Pons (tissue), 1 donor: ENCODE measurements at places on chromosomes 12 and 14.

GRCh38 chr12:98514982-98515286 is 456 bp upstream of the TMPO start:
- DNase-seq: no peak

DNA sequence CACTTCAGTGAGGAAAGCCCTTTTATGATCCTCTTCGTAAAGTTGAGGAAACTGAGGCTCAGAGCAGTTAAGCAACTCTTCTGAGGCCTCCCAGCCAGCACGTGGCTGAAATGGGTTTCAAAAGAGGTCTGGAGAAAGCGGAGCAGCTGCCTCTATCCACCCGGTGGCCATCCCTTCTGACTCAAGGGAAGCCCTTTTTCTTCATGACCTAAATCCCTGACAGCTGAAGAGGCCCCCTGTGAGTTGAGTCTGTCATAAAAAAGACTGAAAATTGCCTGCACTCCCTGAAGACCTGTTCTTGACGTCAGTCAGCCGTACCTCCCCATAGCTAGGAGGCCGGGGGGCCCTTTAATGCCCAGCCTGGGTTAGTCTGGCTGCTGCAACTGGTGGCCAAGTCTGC is 10.7 kb downstream of the CMKLR1 start:
- no peak for DNase-seq

GRCh38 chr14:89067293-89067972 is 243.0 kb downstream of the TTC8 start:
- DNase-seq: no peak

- peak; percentile 44 for DNase-seq
Measured at GRCh38 chr14:56490379-56490778, 89.2 kb upstream of the TMEM260 start.

DNA sequence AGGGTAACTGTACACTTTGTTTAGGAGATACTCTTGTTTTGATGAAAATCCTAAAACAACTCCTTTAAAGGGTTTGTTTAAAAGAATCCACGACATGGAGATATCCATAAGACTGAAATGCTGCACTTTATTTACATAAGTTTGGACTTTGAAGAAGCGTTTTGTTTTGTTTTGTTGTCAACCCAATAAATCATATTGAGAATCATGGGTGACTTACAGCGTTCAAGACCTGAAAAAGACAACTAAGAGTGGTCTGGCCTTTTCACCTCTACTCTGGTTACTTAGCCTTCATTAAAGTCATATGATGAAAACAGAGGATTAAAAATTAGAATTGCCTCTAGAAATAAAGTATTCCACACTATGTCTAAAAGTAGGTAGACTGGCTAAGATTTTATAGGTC is 234.8 kb downstream of the ADAMTS20 start:
- DNase-seq: no peak

- DNase-seq: no peak
Measured at GRCh38 chr14:68766299-68767247, 26.3 kb downstream of the ZFP36L1 start.

DNA sequence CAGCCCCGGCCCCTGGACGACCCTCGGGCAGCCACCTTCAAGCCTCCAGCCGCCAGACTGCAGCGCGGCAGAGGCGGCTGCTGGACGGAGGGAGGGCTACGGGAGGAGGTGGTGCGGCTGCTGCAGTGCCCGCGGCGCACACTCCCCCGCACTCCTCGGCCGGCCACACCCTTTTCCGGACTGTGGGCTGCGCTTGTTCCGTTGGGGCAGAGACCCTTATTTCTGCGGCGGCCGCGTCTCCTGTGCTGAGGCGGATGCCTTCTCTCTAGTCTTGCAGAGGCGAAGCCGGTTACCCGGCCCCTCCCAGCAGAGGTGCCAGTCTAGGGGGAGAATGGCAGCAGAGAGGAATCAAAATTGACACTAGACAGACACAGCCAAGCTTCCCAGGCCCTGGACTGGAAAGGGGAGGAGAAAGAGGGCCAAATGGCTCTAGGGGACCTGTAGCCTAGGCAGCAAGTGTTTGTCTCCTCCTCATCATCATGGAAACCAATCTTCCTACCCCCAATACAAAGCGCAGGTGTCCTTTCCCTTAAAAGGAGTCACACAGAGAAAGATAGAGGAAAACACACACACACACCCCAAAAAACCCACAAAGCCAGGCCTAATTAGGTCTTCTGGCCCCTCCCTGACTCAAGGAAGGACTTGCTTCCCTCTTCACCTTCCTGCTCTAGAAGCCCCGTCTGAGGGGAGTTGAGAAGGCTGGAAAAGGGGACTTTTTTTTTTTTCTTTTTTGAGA is 1.3 kb downstream of the ESYT1 start:
- DNase-seq: no peak

- no peak for DNase-seq
Measured at GRCh38 chr12:117967043-117967442, 1.7 kb downstream of the KSR2 start.

DNA sequence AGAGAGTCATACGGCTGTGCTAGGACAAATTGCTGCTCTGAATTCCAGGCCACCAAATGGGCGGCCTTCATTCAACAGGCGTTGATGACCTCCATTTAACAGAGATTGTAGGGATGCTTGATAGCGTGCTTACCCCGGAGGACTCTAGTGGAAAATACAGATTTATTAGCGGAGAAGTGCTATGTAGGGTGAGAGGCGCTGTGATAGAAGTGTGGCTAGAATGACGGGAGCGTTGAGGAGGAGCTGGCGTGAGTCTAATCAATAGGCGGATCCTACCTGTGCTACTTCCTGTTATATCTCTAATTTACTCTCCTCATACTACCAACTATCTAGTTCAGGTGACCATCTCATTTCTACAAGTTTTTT is 668 bp downstream of the MRPS35 start:
- peak; percentile 31 for DNase-seq

DNA sequence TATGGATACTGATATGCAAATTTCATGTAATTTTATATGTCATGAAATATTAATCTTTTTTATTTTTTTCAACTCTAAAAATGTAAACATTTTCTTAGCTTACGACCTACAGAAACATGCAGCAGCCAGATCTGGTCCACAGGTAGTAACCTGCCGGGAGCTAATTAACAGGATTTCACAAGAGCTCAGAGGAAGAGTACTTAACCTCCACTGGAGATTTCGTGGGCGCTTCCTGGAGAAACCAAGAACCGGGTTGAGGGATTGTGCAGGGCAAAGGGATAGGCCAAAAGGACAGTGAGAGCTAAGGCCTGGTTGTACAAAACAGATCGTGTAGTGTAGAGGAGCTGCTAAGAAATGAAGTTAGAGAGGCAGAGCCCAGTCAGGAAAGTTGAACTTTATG is 315.7 kb downstream of the PAWR start:
- DNase-seq: no peak

DNA sequence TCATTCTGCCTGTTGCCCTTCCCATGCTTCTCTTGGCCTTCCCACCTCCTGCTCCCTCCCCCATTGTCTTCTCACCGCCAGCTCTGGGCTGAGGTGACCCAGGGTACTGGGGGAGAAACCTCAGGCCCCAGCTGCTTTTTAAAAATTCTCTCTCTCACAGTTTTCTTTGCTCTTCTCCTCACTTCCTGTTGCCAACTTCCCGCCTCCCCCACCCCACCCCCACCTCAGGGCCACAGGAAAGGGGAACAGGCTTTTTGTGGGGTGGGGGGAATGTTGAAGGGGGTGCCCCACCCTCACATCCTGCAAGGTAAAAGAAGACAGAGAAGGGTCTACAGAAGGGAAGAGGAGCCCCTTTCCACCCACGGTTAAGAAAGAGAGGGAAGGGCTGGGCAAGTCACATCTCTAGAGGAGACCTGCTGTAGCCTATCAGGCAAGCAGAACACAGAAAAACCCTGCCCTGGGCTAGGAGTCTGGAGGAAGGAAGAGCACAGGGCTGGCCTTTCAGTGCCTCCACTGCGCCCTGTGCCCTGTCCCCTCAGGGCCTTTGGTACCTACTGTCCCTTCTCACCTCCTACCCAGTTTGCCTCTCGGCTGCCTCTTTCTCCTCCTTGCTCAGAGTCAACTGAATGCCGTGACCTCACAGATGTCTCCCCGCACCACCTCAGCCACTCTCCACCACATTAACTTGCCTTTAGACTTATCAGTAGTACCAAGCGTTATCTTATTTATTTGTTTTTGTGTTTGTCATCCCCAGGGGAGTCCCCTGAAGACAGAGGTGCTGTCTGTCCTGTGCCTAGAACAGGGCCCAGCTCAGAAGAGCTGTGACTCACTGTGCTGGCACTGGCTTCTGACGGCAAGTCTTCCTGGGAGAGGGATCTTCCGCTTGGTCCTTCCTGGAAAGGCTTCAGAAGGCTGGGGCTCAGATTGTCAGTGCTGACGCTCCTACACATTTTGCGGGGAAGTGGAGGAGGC is 1.7 kb downstream of the ARHGAP9 start:
- DNase-seq: no peak

DNA sequence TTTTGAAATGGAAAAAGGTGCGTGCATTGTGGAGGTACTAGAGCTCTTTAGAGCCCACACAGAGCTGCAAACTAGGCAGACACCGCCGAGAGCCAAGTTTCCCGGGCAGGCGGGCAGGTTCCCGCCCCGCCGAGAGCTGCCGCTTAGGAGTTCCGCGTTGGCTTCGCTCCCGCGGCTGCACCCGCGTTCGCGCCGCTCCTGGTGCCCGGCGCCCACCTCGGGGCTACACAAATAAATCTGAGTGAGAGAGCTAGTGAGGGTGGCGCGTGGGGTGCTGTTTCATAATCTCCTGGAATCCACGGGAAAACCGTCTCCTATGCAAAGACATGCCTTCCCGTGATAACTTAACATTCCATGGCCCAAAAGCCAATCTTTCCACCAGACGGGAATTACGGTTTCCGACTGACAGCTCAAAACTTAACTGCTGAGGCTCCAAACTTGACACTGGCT is 645 bp downstream of the KITLG start:
- no peak for DNase-seq

- no peak for DNase-seq
Measured at GRCh38 chr12:115470526-115470925, 786.6 kb upstream of the TBX3 start.

- DNase-seq: no peak
Measured at GRCh38 chr12:29782285-29782870, 1.4 kb downstream of the TMTC1 start.

DNA sequence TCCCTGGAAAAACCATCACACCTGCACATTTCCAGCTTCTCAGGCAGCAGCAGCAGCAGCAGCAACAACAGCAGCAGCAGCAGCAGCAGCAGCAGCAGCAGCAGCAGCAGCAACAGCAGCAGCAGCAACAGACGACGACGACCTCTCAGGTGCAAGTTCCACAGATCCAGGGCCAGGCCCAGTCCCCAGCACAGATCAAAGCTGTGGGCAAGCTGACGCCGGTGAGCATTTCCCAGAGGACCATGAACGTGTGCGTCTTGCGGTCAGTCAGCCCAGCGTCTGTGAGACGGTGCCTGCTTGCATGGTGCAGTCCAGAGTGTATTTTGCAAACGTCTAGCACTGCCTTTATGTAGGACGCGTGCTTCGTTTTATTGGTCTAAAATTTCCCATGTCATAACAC is 81.6 kb downstream of the DDX51 start:
- DNase-seq: no peak

DNA sequence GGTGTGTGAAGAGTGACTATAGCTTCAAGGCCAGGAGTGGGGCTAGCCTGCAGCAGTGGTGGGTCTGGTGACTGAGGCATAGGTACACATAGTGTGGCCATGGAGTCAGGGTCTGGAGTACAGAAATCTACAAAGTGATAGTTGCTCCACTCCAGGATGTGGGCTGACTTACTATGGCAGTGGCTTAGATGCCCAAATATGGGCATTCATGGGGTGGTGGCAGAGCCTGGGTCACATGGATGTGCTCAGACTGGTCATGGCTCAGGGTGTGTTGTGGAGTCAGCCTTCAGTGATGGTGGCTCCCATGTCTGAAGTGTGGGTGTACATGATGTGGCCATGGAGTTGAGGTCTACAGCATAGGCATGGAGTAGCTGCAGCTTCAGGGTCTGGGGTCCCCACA is 27.3 kb downstream of the CLEC6A start:
- no peak for DNase-seq

DNA sequence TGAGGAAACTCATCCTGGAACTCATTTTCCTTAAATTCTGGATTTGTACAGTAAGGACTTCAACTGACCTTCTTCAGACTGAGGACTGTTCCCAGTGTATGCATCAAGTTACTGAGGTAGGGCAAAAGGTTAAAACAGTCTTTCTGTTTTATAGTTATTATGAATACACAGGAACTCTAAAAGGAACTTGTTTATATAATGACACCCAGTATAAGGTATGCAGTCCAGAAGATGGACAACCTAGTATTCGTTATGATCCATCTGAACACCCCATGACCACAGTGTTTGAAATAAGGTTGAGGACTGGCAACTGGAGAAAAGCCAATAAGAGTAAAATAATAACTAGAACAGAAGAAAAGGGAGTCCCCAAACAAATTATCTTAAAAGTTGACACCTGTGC is 779.9 kb upstream of the TMEM132C start:
- no peak for DNase-seq

DNA sequence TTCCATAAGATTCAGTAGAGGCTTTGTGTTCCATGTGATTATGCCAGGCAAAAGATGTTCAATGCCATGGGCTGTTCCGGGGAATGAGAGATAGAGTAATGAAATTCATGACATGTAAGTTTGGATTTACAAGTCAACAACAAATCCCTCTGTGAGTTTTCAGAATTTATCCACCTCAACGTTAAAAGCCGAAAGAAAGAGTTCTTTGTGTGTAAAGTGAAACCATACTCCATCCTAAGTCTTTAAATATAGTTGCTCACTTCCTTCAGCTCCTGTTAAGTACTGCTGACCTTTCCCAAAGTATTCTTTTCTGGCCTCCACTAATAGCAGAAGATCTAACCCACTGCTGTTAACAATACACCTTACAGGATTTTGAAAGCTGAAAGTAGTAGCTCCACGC is 190.0 kb downstream of the TMX1 start:
- DNase-seq: peak; percentile 15

DNA sequence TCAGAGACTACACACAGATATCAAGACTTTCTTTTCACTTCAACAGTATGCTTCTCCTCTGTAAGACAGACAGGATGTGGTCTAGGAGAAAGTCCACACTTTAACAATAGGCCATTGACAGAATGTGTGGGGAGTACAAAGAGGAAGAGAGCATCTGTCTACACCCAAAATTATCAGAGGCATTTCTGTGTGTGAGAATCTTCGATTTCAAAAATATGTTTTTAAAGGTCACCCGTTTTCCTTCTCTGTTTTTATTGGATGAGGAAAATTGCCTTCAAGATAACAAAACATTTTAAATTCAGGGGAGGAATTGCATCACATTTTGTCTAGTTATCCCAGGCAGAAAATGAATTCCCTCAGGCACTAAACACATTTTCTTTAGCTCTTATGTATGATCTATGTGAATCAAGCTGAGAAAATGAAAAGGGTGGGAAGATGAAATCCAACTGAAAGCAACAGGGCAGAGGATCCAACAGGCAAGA is 16.4 kb downstream of the NAV3 start:
- DNase-seq: peak; percentile 65

DNA sequence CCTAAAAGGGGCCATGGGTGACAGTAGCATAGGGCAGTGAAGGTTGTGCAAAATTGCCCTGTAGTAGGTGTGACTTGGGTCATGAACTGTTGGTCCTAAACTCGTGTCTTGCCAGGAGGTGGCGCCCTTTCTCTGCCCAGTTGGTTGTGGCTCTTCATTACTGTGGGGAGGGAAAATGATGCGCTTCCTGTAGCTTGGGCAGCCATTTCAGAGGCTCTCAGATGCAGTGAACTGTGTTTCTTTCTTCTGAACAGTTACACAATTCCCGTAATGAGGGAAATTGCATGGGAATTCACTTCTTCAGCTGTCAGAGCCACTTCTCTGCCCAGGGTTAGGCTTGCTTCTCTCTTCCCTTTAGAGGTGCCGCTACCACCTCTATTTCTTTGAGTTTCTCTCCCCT is 148.1 kb upstream of the NRXN3 start:
- peak; percentile 11 for DNase-seq
